ENCODE measurements at places on chromosomes 11 and 22.

GRCh38 chr11:32606220-32606619 lies 22.6 kb downstream of the EIF3M start:
- DNase-seq = no peak

DNA sequence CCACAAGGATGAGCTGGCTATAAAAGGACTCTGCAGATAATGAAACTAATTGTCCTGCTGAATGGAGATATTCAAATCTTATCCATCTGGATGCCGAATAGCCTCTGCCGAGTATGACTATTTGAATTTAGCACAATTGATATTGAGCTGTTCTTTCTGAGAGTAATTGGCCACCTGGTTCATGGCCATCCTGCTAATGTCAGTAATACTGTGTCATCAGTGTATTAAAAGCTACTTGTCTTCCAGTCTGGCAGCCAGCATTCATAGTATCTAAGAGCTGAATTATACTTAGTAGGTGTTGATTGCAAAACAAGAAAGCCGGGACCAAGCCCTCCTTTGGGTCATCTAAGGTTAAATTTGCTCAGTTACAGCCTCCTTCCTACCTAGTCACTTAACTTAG lies 310.7 kb upstream of the NCAM1 start:
- DNase-seq = no peak

- DNase-seq = no peak
Measured at GRCh38 chr11:2536440-2536989, 91.7 kb downstream of the KCNQ1 start.

- DNase-seq = no peak
Measured at GRCh38 chr11:42407341-42407740, 904.5 kb upstream of the API5 start.

- no peak for DNase-seq
Measured at GRCh38 chr11:106520146-106520912, 442.9 kb downstream of the AASDHPPT start.

GRCh38 chr11:85495918-85496317 lies 131.2 kb downstream of the DLG2 start:
- DNase-seq = no peak

DNA sequence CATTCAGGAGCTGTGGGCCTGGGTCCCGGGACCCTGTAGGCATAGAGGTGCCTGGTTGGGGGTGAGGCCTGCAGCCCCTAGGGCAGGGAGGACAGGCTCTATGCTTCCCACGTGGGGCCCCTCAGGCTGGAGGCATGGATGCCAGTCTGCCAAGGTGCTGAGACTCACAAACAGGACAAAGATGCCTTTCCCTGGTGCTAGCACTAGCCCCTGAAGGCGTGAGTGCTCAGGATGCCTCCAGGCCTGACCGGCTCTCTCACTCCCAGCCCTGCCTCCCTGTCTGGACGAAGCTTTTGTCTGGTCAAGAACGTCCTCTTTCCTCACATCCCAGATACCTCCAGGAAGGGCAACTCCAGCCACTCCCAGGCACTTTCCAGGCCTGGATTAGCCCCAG lies 2.1 kb downstream of the CDC42BPG start:
- no peak for DNase-seq

GRCh38 chr22:36155702-36156101 lies 4.9 kb downstream of the APOL3 start:
- no peak for DNase-seq

Data from activated CD4-positive, alpha-beta T cell treated with anti-CD3 and anti-CD28 coated beads for 48 hours (primary cell).